Osteoblast (primary cell): ENCODE measurements at places on chromosomes 16 and 17. TPM values are rescaled to one million over a fixed set of nuclear protein-coding genes. Genes with fewer than 3 reads are reported as not detected.

HOXB6 gene
- total RNA-seq, result 0.59 and 0.72 TPM in 2 replicates

RNF222 gene
- not detected in 2 replicates for total RNA-seq

PPL gene
- total RNA-seq, result 24.2 and 27.1 TPM in 2 replicates

DYNLL2 gene
- total RNA-seq, result 9.7 and 9.8 TPM in 2 replicates

MCRIP1 gene
- total RNA-seq, result 136 and 163 TPM in 2 replicates

PTGES3L gene
- under 0.01 and 0.29 TPM in 2 replicates for total RNA-seq

GNG13 gene
- not detected in 2 replicates for total RNA-seq

KREMEN2 gene
- not detected in 2 replicates for total RNA-seq

UBALD1 gene
- total RNA-seq, result 6.2 and 9.4 TPM in 2 replicates
